NCI-H226 (cell line): ENCODE measurements at places on chromosomes 1 and 21.

GRCh38 chr1:113980110-113980509 is 836 bp downstream of the OLFML3 start:
- no peak for DNase-seq

DNA sequence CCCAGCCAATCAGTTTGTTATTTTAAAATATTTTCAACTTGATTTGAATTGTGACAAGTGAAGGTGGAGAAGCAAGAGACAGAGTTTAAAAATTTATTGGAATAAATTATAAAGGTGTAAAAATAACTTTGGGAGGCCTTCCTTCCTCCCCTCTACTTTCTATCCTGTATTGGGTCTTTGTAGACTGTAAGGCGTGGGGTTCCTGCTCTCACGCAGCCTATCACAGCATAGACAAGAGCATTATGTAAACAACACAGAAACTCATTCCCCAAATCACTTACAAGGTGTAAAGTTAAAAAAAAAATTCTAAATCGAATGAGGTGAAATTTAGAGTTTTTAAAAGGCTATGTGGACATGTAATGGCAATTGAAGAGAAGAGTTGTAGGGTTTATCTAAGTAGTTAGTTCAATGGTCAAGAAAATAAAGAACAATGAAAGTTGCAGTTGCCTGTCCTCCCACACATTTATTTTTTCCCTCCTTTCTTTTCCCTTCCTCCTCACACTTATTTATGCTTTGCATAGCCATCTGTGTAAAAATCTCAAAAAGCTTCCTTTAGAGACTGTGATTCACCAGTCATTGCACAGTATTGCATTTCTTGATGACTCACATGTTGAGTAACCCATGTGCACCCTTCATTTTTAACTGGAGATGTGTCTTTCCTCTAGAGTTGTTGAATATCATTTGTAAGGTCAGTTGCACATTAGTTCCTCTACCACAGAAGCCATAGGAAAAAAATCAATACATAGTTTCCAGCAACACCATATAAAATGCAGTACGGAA is 242.2 kb downstream of the PTPRC start:
- DNase-seq, result peak; percentile 91

- DNase-seq, result no peak
Measured at GRCh38 chr1:177854951-177855350, 114.9 kb downstream of the SEC16B start.

GRCh38 chr1:8094481-8095241 is 68.6 kb upstream of the ERRFI1 start:
- peak; percentile 36 for DNase-seq

DNA sequence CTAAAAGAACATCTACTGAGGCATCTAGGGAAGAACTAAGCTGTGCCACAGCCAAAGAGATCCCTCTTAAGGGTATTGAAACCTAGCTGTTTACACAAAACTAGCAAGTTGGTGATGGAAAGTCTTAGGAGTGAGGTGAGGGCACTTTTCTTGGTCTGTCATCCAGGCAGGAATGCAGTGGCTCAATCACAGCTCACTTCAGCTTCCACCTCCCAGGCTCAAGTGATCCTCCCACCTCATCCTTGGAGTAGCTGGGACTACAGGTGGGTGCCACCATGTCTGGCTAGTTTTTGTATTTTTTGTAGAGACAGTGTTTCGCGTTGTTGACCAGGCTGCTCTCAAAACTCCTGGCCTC is 2.4 kb downstream of the PLEKHO1 start:
- DNase-seq, result no peak

GRCh38 chr1:169250795-169251194 is 116.8 kb downstream of the NME7 start:
- DNase-seq, result no peak

GRCh38 chr1:61442544-61442943 is 282.4 kb downstream of the TM2D1 start:
- no peak for DNase-seq

DNA sequence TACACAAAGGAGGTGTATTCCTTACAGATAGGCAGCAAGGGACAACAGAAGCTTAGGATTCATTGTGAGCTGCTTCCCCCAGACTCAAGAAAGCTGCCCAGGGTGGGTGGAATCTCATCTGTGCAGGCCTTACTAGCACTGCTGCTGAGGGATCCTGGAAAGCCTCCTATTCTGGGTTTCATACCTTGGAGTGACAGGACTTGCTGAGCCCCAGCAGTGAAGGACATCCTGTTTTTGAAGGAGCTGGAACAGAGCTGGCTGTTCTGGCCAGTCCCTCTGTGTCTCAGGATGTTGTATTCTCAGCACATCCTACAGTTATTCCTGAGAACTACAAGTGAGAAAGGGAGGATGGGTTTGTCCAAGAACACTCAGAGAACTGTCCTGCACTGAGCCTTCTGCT is 486.3 kb downstream of the PTPRU start:
- no peak for DNase-seq

- no peak for DNase-seq
Measured at GRCh38 chr1:200332716-200333115, 77.1 kb downstream of the ZNF281 start.

GRCh38 chr1:157739229-157739901 is 37.6 kb downstream of the FCRL2 start:
- no peak for DNase-seq

- DNase-seq, result no peak
Measured at GRCh38 chr1:6470132-6471085, 4.4 kb upstream of the TNFRSF25 start.

GRCh38 chr1:1324084-1324523 is 356 bp downstream of the INTS11 start:
- no peak for DNase-seq

DNA sequence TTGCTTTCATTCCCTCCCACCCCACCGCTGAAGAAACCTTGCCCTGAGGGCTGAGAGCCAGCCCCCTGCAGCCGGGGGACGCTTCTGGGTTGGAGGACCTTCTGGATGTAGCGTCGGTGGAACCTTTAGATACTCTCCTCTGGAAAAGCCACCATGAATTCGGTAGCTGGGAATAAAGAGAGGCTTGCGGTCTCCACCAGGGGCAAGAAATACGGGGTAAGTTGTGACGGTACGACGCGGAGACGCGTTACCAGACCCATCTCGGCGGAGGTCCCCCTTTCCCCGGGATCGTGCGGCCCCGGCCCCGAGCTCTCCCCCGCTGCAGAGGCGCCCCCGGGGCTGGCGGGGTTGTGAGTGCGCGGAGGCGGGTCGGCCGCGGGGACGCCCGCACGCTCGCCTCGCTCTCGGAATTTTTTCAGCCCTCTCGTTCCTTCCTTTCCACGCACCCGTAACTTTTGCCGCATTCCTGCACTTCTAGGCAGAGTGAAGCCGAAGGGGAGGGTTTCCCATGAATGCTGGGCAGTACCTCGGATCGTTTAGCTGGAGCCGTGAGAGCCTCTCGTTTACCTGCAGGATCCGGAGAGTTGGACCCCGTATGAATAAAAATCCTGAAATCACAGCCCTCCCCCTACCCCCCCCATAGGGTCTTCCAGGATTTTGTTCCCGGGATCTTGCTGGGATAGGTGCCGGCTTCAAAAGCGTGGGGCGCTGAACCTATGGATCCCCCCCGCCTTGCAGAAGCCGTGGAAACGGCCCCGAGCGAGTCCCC is 671 bp downstream of the KIF26B start:
- DNase-seq, result peak; percentile 17

DNA sequence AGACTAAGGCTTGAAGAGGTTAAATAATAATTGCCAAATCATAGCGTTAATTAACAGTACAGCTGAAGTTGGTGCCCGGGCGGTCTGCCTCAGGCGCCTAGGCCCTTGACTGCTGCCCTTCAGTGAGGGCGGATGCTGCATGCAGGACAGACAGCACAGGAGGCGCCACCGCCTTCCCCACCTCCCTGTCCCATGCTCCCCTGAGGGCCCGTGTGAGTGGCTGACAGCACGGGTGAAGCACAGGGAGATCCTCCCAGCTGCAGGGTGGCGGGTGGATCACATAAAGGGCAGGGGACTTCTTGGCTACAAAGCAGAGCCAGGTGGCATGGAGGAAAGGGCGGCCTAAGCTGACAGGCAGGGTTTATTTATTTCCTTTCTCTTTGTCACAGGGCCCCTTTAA is 49.1 kb downstream of the DDX20 start:
- no peak for DNase-seq

- DNase-seq, result no peak
Measured at GRCh38 chr21:35057428-35057827, 8.3 kb upstream of the RUNX1 start.

DNA sequence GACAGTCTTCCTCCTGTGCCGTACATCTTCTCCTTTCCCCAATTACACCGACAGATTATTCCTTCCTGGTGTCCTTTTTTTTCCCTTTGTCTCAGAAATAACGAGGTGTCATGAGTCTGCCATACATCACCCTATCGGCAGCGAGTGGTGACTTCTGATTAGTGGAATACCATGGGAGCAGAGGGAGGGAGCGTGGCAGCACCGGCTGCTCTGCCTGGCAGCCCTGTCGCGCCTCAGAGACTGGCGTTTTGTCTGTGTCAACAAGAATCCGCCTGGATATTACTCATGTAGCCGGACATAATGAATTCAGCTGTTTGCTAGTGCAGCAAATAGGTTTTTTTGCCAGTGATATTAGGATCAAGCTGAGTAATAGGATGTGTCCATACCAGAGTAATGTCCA is 51.8 kb downstream of the UTP25 start:
- DNase-seq, result no peak

GRCh38 chr1:30312226-30312625 is 411.2 kb downstream of the MATN1 start:
- DNase-seq, result no peak

GRCh38 chr1:115012006-115012405 is 17.6 kb upstream of the TSHB start:
- DNase-seq, result no peak

DNA sequence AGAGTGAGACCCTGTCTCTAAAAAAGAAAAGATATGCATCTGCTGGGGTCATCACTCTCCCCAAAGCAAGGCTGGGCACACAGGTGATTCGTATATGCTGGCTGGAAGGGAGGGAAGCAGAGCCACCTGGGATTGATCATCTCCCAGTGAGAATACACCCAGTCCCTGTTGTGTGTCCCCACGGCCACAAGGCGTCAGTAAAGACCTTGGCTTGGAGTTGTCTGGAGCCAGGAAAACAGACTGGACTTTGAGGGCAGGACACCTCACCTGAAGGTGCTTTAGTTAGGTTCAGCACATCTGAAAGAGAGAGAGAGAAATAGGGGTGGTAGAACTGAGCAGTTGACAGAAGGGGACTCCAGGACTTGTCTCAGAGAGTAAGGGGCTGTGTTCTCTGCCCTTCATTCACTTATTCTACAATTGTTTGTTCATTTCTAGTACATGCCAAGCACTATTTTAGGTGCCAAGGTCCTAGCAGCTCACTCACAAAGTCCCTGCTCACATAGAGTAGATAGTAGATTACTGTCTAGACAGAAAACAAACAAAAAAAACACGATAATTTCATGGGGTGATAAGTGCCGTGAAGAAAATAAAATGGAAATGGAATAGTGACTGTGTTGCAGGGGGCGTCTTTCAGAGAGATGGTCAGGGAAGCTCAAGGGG is 13.5 kb downstream of the CITED4 start:
- DNase-seq, result peak; percentile 56

- no peak for DNase-seq
Measured at GRCh38 chr1:77282187-77282865, 507 bp downstream of the AK5 start.

GRCh38 chr1:2400950-2401649 is 9.5 kb downstream of the RER1 start:
- no peak for DNase-seq

GRCh38 chr21:25911730-25912401 is 177.1 kb downstream of the GABPA start:
- DNase-seq, result no peak

DNA sequence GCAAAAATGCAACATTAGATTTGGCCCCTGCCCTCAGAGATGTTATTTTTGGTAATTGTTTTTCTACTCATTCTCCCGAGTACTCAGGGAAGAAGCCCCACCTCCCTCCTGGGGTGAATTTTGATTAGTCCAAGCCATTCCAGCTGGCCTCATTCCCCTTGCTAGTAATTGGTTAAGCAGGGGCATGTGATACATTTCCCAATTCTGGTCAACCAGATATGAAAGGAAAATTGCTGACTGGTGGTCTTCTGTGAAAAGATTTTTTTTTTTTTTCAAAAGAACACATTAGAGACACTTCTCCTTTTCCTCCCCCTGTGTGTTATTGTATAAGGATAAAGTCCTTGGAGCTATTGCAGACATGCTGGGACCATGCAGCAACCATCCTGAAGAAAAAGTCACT is 71.1 kb upstream of the AKT3 start:
- no peak for DNase-seq

DNA sequence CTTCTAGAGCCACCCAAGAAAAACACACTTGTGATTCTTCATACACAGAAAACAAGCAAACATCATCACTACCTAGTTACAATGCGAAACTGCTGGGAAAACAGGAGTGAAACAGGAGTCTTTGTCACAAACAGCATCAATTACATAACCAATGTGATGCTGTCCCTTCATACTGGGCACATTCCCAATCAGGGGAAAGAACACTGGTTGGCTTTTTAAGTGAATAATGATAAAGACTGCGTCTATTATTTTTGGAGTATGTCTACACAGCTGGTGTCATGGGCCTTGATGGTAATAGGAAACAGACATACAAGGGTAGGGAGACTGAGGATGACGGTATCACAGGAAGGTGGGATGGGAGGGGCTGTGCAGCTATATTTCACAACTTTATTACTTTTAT is 43.3 kb downstream of the SIPA1L2 start:
- no peak for DNase-seq

GRCh38 chr1:231838521-231838920 is 211.9 kb downstream of the DISC1 start:
- no peak for DNase-seq

- no peak for DNase-seq
Measured at GRCh38 chr1:156673387-156674121, 3.7 kb downstream of the NES start.

DNA sequence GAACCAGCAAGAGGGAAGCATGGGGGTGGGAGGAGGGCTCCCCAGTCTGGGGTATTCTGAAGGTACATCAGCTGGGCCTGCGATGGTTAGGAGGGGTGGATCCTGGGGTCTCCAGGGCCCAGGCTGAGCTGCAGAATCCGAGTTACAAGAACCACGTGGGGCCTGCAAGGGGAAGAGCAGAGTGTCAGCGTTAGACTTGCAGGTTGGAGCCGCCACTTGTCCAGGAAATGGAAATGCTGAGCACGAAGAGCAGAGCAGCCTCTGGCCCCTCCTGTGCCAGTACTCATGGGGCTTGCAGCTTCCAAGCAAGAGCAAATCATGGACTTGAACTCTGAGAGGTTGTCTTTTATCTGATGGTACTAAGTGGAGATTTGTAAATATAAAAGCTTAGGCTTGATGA is 47.5 kb upstream of the COL6A1 start:
- DNase-seq, result no peak

GRCh38 chr1:3122311-3122710 is 53.3 kb downstream of the PRDM16 start:
- no peak for DNase-seq

- DNase-seq, result no peak
Measured at GRCh38 chr21:14825514-14825974, 239.3 kb downstream of the NRIP1 start.

DNA sequence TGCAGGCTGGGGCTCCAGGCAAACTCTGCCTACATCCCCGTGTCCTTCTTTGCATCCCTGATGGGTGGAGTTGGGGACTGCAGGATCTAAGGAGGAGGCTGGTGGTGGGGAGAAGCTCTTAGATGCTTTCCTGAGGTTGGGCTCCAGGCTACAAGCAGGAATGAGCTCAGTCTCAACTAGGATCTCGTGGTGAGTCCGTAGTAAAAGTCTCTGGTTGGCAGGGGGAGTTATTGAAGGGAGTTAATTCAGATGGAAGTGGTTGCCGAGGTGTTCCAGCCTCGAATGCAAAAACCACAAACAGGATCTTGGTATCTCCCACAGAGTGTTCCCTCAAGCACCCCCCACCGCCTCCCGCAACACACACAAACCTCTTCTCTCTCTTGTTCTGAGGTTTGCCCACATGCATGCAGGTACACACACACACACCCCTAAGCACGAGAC is 35.0 kb downstream of the TMCC2 start:
- peak; percentile 73 for DNase-seq
